ENCODE measurements at places on chromosomes 13 and 19.
A peak's percentile ranks its signal among the peaks of the same experiment; 100 is the strongest.

- peak; percentile 83 for DNase-seq
Measured at GRCh38 chr19:47013041-47013517, 6.6 kb upstream of the NPAS1 start.

GRCh38 chr19:13823256-13823655, 28.0 kb downstream of the ZSWIM4 start:
- no peak for DNase-seq

GRCh38 chr13:110472904-110473563, 88.5 kb downstream of the RAB20 start:
- DNase-seq: no peak

GRCh38 chr13:69109891-69110525, 997.6 kb upstream of the ATXN8OS start:
- DNase-seq: no peak

GRCh38 chr19:3096267-3096901, 2.2 kb downstream of the GNA11 start:
- no peak for DNase-seq

All from stimulated activated CD8-positive, alpha-beta memory T cell treated with anti-CD3 and anti-CD28 coated beads, Interleukin-4, amount 100 ng/mL, for 48 hours (primary cell).